ENCODE measurements at places on chromosomes 5 and 9.

DNA sequence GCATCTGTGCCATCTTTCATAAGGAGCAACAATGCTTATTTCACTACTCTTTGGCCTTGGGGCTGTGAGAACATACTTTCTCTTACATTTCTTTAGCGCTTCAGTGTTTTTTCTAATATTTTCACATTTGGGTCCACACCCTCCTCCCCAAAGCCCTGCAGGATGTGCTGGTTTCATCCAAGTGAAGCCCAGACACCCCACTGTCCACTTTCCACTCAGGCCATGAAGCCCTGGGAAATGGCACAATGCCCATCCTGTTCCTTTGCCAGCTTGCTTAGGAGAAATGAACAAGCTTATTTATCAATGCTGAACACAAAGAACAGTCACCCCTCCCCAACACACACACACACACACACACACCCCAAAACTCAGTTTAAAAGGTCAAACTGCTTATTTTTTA, 17.3 kb upstream of the TMOD1 start:
- no peak for DNase-seq

DNA sequence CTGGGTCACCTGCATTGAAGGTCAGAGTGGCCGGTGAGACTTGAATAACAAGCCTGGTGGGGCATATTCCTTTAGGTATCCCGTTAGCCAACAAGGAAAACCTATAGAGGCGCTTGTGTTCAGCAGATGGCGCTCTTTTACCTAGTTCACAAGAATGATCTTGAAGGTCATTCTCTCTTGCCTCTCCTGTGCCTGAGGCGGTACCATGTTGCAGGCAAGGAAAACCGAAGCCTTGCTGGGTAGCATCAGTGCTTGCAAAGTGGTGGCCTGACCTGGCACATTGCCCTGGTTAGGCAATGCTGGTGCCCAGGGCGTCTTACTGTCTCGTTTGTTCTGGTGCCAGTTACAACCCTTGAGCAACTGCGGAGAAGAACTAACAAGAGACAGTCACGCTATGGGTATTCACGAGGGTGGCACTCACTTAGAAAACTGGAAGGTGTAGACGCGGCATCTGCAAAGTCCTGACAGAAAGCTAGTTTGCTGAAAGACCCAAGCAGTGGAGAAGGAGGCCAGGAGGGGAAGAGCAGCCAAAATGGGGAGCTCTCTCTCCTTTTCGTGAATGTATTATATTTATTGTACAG, 56.7 kb downstream of the AOPEP start:
- DNase-seq: peak; percentile 87

DNA sequence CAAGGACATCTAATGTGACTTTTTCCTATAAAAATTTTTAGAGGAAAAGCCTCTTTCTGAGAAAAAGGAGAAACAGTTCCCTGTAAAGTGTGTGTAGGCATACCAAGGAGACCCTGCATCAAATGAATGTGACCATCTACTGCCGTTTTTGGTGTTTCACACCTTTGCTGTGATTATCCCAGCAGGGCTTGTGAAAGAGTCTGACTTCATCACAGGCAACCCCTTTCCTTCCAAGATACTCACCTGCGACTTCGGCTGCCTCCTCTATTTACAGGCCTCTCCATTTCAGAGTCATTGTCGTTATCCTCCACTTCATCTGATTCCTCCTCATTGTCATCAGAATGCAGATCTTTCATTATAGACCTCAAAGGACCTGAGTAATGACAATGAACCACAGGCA, 259.1 kb downstream of the MLLT3 start:
- DNase-seq: no peak

DNA sequence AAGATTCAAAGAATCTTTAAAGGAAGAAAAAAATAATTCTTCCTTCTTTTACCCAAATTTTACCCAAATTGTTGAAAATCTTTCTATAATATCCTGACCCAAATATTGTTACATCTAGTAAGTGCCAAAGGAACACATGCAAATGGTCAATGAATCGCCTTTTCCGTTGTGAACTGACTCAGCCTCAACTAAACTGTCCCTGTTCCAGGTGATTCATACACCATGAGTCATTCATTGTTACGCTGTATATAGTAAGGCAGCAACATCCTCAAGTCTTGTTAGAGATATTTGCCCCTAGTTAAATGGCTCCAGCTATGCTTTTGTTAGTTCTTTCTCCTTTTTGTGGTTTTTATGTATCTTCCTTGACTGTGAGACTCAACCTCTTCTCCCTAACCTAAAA, 9.7 kb downstream of the PTGER4 start:
- no peak for DNase-seq

DNA sequence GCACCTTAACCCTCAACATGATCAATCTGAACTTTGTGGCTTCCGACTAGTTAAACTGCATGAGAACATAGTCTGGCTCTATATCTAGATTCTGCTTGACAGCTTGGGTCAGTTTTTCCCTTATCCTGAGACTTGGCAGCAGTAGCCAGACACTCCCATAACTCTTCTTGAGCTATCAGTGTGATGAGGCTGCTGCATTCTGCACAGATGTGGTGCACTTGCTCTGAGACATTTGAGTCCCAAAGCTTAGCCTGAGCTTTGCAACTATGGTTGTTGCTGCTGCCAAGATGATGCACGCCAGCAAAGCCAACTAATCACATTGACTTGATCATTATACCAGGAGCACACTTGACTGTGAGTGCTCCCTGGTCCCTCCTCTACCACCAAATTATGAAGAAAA, 36.2 kb downstream of the MOCS2 start:
- DNase-seq: no peak

GRCh38 chr9:79652598-79652997, 80.8 kb downstream of the TLE4 start:
- no peak for DNase-seq

GRCh38 chr9:109277451-109277850, 43.4 kb downstream of the EPB41L4B start:
- no peak for DNase-seq

DNA sequence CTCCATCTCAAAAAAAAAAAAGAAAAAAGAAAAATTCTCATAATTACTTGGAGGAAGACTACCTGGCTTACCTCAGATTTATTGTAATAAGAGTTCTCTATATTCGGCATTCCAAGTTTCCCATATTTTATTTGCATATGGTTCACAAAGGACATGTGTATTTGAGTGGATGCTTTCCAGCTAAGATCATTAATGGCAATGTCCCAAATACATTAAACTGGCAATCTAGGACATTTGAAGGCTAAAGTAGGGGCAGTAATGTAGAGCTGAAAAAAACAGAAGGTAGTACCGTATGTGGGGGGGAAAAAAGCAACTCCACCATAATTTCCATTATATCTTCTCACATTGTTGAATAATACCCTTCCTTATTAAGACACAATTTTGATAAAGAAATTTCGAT, 4.9 kb downstream of the TUT7 start:
- DNase-seq: no peak

DNA sequence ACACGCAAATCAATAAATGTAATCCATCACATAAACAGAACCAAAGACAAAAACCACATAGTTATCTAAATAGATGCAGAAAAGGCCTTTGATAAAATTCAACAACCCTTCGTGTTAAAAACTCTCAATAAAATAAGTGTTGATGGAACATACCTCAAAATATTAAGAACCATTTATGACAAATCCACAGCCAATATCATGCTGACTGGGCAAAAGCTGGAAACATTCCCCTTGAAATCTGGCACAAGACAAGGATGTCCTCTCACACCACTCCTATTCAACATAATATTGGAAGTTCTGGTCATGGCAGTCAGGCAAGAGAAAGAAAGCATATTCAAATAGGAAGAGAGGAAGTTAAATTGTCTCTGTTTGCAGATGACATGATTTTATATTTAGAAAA, 1946.3 kb upstream of the CDH9 start:
- DNase-seq: no peak

- DNase-seq: no peak
Measured at GRCh38 chr9:112601636-112602035, 115.0 kb downstream of the KIAA1958 start.

- DNase-seq: no peak
Measured at GRCh38 chr9:90894986-90895687, 93.5 kb downstream of the SYK start.

DNA sequence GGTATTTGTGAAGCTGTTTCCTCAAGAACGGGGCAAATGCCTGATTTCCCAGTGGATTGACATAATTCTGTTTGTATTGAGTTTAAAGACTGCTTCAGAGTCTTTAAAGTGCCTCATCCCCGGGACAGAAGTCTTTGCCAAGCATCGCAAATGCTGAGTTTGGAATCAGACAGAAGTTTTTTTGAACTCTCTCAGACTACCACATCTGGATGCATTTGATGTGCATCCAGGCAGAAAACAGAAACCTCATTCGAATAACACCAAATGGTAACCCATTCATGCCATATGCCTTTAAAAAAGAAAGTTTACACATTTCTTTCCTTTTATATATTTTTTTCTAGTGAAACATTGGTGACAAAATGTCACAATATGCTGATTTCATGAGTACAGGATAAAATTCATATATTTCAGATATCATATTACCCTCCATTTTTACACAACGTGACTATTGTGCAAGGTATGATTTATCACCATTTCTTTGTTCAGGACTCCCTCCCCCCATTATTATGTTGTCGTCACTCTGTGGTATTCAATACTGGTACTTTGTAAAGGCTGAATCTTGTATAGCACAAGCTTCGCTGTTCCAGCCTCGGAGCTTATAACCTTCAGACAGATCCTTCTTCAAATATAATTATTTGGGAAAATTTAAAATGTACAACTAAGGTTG, 91.1 kb downstream of the ZNF608 start:
- peak; percentile 78 for DNase-seq

DNA sequence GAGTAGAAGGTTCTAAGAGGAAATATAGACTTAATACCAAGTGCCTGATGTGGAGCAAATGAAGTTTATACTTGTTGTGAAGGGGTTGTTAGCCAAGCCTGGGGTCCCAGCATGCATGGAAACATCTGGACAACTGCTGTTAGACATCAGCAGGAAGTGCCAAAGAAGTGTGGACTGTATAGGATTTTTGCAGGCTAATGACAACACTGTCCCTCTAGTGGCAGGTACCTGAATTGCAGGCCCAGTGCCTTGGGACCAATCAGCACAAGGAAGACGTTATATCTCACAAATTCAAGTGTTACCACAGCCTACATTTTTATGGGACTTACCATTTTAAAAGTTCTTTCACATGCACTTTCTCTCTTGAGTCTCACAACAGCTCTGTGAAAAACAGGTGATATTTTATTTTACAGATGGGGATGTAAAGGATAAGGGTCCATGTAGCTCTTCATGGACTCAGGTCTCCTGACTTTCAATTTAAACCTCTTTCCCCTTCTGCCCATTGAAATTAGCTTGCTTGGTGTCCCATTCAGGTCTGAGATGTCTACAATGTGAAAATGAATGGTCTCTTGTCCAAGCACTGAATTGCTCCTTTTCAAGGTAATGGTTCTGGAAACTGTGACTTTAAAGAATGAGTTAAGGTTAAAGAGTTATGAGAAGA, 89.0 kb upstream of the MAP1B start:
- DNase-seq: peak; percentile 45

- DNase-seq: peak; percentile 80
Measured at GRCh38 chr5:149852641-149853330, 91.8 kb downstream of the PDE6A start.

All from eye (tissue), 1 donor.